Right ventricle myocardium inferior (tissue), 1 donor: ENCODE measurements at places on chromosomes 3 and 15. TPM values are rescaled to one million over a fixed set of nuclear protein-coding genes. Genes with fewer than 3 reads are reported as not detected.

The SEMA3B gene
- 19.8 TPM for total RNA-seq

The P2RY14 gene
- total RNA-seq = 3.9 TPM

The SNTN gene
- total RNA-seq = not detected

The GPR156 gene
- total RNA-seq = not detected

The COLQ gene
- 1.7 TPM for total RNA-seq

The PTH1R gene
- 12.7 TPM for total RNA-seq

The RAD51 gene
- 2.0 TPM for total RNA-seq

The SELENOT gene
- total RNA-seq = 69.3 TPM

The GOLGA8G gene
- not detected for total RNA-seq

DNA sequence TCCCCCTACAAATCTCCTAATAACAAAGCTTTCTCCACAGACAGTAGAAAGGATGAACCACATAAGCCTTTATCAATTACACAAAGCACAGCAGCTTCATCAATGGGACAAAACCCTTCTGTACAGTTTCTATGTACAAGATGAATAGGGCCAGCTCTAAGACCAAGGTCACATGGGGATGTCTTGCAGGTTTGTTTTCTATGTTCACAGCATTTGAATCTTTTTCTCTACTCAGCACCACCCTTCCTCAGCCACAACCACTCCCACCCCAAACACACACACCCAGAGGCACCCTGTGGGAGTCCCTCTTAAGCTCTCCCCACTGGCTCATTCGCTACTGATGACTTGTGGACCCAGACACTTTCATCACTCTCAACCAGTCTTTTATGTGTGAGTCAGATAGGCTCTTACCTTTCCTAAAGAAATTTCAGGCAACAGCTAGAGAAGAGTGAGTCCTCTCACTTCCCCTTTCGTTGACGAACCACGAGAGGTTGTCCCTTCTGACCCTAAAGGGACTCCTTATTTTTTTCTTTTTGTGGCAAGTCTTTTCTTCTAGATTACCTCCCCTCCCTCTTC is 57.9 kb downstream of the ARHGAP31 start:
- no peak for DNase-seq

GRCh38 chr15:90829942-90830440 is 38.4 kb upstream of the FURIN start:
- DNase-seq = no peak

DNA sequence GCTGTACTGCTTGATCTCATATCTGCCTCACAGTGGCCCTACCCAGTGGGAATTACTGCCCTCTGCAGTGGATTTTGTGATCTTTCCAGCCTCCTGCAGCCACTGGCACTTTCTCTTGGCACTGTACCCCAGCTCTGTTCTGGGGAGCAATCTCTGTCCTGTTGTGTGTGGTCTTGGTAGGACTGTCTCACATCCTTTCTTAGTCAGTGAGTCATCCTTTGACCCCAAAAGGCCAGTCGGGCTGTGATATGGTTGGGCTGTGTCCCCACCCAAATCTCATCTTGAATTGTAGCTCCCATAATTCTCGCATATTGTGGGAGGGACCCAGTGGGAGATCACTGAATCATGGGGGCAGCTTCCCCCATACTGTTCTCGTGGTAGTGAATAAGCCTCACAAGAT is 133.3 kb upstream of the TPM1 start:
- DNase-seq = no peak

GRCh38 chr3:105997800-105998526 is 129.2 kb upstream of the CBLB start:
- DNase-seq = no peak

- DNase-seq = no peak
Observed at GRCh38 chr3:31752305-31753049, 219.8 kb downstream of the STT3B start.

DNA sequence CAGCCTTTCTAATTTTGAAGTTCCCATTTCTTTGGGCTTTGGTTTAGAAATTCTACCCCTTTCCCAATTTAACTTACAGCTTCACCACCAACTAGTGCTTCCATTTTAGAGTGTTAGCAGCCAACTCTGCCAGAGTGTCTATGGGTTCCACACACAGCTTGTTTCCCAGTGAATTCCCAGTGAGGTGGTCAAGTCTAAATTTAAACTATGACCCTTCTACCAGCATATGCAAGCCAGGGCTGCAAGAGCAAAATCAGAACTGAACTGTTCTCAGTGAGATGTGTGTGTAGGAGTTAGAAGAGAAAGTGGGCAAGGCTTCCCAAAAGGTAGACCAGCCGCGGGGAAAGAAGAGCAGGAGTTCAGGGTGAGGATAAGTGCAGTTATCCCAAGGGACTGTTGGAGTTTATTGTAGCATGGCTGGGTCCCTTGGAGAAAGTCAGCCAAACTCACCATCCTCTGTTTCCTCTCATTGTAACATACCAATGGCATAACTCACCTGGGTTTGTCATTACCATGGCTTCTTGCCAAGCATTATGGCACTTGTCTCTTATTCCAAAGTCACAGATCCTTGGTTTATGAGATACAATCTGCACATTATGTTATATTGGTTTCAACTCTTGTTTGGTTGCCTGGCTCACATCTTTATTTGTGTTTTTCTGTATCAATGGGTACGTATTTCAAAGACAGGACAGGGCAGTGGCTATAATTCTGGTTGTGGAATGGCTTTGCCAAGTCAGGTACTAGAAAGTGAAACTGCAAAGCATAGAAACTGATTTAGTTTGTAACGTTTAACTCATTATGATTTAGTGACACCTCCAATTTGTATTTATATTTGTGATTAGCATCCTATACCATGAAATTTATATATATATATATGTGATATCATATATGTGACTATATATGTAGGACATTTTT is 130.2 kb upstream of the UMPS start:
- no peak for DNase-seq

- DNase-seq = no peak
Observed at GRCh38 chr3:75224412-75224811, 439.7 kb upstream of the FRG2C start.

GRCh38 chr3:557972-558371 is 361.4 kb downstream of the CHL1 start:
- no peak for DNase-seq

- DNase-seq = no peak
Observed at GRCh38 chr3:49198611-49199230, 27.3 kb downstream of the KLHDC8B start.

DNA sequence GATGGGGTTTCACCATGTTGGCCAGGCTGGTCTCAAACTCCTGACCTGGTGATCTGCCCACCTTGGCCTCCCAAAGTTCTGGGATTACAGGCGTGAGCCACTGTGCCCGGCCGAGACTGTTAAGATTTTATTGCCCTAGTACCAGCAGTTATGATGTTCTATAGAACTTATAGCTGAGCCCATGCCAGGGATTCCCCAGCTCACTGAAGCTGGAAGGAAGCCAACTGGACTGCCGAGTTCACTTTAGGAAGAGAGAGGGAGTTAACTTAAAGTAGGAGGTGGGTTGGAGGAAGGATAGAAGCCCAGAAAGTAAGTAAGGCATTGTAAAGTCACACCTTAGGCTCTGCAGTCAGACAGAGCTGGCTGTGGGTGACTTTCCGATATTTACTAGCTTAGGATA is 101.1 kb upstream of the BOC start:
- DNase-seq = no peak

- no peak for DNase-seq
Observed at GRCh38 chr3:188913084-188913483, 258.7 kb upstream of the TPRG1 start.
